ENCODE measurements at places on chromosomes 2 and 18.

- DNase-seq, result no peak
These were observed 31.8 kb upstream of the SULT1C4 start for GRCh38 chr2:108345951-108346350.

DNA sequence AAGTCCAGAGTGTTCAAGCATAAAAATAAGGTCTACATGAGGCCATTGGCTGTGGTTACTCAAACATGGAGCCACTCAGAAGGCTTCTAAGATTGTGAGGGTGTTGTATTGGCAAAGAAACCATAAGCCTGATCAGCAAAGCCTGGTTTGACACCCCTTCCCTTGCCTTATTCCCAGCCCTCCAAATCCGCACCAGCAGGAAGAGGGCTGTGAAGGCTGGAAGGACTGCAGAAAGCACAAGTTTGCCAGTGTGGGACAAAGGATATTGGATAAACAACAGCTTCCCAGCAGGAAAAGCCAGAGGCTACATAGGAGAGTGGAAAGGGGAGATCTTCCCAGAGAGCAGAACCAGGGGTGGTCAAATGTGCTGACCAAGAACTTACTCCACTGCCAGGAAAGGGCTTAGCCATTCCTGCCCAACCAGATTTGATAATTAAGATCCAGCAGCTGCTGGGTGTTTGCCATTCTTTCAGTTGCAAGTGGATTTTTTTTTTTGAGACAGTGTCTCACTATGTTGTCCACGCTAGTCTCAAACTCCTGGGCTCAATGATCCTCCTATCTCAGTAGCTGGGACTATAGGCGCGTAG lies 1.5 kb upstream of the PRKAG3 start:
- no peak for DNase-seq

GRCh38 chr2:67290451-67291290 lies 106.5 kb upstream of the ETAA1 start:
- DNase-seq, result peak; percentile 63

DNA sequence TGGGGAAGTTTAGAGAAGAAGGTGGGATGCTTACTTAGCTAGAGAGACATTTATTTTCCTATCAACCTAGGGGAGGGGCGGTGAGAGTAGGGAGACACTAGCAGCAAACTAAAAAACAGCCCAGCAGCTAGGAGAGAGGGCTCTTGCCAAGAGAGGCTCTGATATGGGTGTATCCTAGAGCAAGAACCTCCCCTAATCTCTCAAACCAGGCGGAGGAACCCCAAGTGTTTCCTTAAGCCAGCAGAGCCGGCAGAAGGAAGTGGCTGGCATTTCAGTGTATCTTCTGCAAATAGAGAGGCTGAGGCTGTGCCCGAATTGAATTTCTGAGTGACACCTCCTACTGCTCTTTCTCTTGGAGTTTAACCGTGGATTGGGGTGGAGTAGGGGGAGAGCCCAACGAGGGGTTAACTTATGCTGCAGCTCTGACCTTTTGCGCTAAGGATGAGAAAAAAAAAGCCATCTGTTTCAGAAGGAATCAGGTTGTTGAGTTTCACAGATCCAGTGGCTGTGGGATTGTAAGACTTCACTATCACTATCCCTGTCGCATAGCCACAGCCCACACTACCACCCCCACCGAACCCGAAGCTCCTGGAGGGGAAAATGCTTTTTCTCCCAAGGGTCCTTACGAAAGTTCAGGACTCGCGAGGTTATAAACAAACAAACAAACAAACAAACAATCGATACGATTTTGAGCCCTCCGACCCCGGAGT lies 1.4 kb downstream of the ST8SIA5 start:
- DNase-seq, result no peak

DNA sequence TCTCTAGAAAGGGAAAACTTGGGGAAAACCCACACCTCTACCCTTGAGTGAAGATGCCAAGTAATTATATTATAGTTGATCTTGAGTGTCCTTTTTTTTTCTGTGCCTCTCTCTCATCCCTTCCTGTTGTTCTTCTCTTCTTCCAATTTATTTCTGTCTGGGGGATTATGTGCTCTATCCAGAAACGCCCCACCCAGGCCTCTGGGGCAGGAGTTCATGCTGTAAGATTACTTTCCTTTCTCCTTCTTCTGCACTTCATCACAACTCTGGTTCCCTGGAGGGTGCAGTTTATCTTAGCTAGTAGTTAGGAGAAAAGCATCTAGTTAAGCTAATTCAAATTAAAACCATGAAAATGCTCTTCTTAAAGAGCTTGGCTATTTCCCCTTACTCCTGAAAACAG lies 30.3 kb upstream of the DNAJC27 start:
- no peak for DNase-seq

GRCh38 chr18:23237524-23238151 lies 102.4 kb downstream of the CABLES1 start:
- no peak for DNase-seq

GRCh38 chr18:10131081-10131459 lies 217.3 kb downstream of the VAPA start:
- DNase-seq, result no peak

- DNase-seq, result no peak
These were observed 57.2 kb downstream of the NGEF start for GRCh38 chr2:232955856-232956255.

GRCh38 chr2:102508863-102509262 lies 35.8 kb downstream of the SLC9A4 start:
- DNase-seq, result no peak

- no peak for DNase-seq
These were observed 506.8 kb upstream of the ZEB2 start for GRCh38 chr2:145026456-145027455.

GRCh38 chr2:173760553-173760952 lies 204.6 kb downstream of the SP3 start:
- no peak for DNase-seq

DNA sequence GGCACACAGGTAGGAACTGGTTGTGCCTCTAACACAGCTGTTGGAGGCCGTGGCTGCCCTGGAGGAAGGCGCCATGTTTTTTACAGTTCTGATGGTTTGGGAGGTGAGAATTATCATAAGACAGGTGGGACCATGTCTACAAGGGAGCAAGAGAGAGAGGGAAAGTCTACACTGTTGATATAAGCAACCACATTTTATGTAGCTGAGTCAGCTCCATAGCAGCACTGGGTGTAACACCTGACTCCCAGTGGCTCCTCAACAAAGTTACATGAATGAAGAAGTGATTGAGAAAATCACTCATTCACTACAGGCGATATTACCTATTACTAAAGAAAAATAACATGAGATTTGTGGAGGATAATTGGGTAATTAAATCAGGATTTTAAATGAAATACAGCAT lies 41.3 kb upstream of the ACAA2 start:
- DNase-seq, result no peak

GRCh38 chr18:29176681-29177080 lies 999.8 kb upstream of the CDH2 start:
- DNase-seq, result no peak

DNA sequence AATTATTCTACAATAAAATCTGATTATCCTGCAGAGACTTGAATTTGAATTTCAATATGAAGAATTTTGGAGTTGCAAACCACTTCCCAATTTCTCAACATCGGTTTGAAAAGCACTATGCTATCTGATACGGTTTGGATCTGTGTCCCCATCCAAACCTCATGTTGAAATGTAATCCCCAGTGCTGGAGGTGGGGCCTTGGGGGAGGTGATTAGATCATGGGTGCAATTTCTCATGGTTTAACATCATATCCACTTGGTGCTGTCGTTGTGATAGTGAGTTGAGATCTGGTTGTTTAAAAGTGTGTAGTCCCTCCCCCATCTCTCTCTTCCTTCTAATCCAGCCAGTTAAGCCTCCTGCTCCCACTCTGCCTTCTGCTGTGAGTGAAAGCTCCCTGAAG lies 205.7 kb downstream of the NBAS start:
- DNase-seq, result no peak

GRCh38 chr2:57760381-57760801 lies 286.2 kb upstream of the VRK2 start:
- DNase-seq, result no peak

DNA sequence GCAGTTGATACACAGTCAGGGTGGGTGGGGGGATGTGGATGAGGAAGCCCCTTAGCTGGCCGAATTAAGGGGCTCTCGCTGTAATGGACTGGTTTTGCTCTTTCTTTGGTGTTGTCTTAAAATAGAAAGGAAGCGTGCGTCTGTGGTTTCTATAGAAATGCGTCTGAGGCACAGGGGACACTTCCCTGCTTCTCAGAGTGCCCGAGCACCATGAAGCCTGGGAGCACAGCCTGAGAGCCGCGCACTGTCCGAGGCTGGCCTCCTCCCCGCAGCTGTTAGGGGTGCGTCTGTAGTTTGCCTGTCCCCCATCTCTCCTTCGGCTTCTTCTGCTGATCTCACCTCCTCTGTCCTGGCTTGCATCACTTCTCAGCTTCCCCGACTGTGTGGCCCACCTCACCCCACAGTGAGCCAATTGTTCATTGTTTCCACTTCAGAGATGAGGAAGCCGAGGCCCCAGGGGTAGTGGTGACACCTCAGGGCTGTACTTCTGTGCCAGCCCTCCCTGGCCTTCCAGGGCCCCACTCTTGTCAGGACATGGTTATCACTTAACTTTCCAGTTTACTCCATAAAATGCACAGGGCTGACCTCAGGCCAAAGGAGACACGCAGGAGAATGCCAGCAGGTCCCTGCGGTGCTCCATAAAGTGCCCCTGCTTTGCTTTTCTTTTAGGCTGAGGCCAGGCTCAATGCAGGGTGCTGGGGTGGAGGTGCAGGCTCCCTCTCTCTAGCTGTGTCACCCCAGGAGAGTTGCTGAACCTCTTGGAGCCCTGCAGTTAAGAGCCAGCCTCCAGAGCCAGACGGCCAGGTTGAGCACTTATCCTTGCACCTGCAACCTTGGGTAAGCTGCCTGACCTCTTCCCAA lies 210.6 kb downstream of the SEPTIN10 start:
- no peak for DNase-seq

DNA sequence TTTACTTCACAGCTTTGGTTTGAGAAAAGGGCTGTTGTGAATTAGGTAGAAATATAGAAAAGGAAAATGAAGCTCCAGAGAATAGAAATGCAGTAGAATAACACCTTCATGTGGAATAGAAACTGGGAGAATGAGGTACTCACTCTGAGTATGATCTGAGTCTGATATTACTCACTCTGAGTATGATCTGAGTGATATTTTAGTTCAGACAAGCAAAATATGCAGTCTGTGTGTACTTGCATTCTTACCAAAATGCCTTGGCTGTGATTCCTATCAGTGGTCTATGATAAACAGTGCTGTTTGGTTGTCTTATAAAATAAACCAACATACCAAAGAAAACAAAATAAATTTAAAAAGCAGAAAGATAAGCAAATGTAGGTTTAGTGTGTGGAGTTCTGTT lies 487.6 kb downstream of the THSD7B start:
- DNase-seq, result no peak

DNA sequence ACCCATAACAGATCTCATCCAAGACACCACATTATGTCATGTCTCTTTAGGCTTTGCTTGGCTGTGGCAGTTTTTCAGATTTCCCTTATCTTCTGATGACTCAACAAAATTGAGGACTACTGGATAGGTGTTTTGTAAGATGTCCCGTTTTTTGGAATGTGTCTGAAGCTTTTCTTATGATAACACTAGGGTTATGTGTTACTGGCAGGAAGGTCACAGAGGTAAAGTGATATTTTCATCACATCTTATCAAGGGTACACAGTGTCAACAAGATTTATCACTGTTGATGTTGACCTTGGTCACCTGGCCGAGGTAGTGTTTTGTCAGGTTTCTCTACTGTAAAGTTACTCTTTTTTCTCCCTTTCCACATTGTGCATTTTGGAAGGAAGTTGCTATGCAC lies 44.8 kb upstream of the UPP2 start:
- DNase-seq, result no peak

DNA sequence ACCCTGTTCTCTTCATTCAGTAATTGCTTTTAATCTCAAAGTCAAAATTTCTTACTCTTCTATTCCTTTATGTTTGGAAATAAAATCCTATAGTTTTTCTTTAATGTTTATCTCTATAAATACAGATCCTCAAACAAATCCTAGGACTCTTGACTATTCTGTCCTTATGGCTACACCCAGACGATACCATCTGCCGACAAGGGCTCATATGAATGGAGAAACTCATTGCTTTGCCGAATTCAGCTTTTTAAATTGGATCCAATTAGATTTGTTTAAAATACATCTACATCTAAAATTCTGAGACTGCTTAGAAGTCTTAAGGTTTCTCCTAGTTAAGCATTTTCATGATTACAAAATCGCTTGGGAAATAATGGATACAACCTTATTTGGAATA lies 9.0 kb downstream of the ALKAL2 start:
- DNase-seq, result no peak

DNA sequence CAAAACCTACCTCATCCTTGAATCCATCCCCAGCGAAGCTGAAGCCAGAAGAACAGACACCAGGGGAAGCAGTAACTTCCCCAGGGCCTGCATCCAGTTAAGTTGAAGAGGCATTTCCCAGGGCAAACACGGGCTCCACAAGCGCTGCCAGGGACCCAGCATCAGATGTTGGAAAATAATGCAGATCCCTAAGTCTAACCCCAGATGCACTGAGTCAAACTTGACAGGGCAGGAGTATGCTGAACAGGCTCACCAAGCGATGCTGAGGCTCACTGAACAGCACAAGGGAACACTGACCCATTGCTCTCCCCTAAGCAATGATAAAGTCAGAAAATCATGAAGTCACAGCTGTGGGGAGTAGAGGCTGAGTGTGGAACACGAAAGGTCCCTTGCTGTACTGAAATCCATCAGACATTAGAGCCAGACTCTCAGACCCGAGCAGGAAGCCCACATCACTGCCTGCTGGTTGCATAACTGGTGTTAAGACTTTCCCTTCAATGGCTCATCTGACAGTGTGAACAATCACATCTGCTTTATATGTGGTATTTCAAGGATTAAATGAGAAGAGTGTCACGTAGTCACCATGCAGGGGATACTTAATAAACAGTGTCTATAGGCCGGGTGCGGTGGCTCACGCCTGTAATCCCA lies 36.2 kb downstream of the TNS1 start:
- no peak for DNase-seq

GRCh38 chr2:30527411-30527810 lies 80.4 kb downstream of the LCLAT1 start:
- no peak for DNase-seq

DNA sequence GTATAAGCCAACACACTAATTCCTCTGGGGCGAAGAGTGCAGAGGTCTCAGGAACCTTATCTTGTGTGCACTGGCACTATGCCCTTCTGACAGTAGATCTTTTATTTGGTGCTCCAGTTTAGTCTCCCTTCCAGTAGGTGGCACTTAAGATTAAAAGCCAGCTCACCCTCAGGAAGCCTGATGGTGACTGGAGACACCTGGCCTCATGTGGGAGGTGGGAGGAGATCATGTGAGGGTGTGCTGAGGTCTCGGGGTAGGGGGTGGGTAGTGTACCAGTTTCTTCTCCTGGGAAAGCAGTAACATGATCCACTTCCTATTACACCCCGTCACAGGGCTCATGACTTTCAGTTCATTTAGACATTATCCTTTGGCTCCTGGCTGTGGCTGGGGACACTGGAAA lies 654.9 kb downstream of the ADCYAP1 start:
- no peak for DNase-seq

DNA sequence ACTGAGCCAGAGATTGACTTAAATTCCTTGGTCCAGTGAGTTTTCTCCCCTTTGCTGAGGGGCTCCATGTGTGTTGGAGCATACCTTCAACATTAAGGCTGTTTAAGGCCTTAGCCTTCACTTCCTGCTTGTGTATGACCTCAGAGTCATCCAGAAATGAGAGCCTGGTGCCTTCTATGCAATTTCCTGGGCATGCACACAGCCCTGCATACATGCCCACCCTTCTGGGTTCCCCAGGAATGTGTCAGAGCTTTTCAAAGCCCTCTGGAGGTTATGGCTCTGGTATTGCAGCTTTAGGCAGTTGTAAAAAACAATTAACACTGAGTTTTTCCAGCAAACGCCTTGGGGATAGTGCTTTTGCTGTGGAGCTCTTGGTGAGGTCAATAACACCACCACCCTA lies 16.7 kb downstream of the IL1R1 start:
- DNase-seq, result no peak
